IMR-90 (cell line): ENCODE measurements at places on chromosomes 5 and 9. TPM values are rescaled to one million over a fixed set of nuclear protein-coding genes. Genes with fewer than 3 reads are reported as not detected.

The ZNF367 gene
- 1.0 and 1.1 TPM in 2 replicates for polyA plus RNA-seq

The EXD3 gene
- polyA plus RNA-seq, result 7.4 and 10.2 TPM in 2 replicates

The KIF4B gene
- 0.03 TPM in 2 replicates for polyA plus RNA-seq

The MARCHF11 gene
- not detected in 2 replicates for polyA plus RNA-seq

The PSAT1 gene
- polyA plus RNA-seq, result 52.2 and 77.2 TPM in 2 replicates

The RNF208 gene
- 1.2 and 1.6 TPM in 2 replicates for polyA plus RNA-seq

The TDRD7 gene
- polyA plus RNA-seq, result 3.9 and 4.4 TPM in 2 replicates

The ORM1 gene
- polyA plus RNA-seq, result 0.30 TPM in 1 of 2 replicates, not detected in the other

GRCh38 chr9:101126556-101126955 lies 98.0 kb downstream of the PLPPR1 start:
- H3K4me1 ChIP-seq, result no peaks in the 10 kb centered on the region
- H3K4me3 ChIP-seq, result no peak overlapping the region
- DNase-seq, result no peak
- no peaks in the 10 kb centered on the region for H3K36me3 ChIP-seq
- no peak overlapping the region for H3K27ac ChIP-seq

- no peak overlapping the region for H3K27ac ChIP-seq
- DNase-seq, result peak; percentile 54
- peaks cover 17% of the 10 kb centered on the region for H3K4me1 ChIP-seq
- H3K36me3 ChIP-seq, result no peaks in the 10 kb centered on the region
- H3K27me3 ChIP-seq, result no peaks in the 10 kb centered on the region
- no peak overlapping the region for H3K4me3 ChIP-seq
Observed at GRCh38 chr9:88390371-88390990, 2.2 kb downstream of the SPIN1 start.

DNA sequence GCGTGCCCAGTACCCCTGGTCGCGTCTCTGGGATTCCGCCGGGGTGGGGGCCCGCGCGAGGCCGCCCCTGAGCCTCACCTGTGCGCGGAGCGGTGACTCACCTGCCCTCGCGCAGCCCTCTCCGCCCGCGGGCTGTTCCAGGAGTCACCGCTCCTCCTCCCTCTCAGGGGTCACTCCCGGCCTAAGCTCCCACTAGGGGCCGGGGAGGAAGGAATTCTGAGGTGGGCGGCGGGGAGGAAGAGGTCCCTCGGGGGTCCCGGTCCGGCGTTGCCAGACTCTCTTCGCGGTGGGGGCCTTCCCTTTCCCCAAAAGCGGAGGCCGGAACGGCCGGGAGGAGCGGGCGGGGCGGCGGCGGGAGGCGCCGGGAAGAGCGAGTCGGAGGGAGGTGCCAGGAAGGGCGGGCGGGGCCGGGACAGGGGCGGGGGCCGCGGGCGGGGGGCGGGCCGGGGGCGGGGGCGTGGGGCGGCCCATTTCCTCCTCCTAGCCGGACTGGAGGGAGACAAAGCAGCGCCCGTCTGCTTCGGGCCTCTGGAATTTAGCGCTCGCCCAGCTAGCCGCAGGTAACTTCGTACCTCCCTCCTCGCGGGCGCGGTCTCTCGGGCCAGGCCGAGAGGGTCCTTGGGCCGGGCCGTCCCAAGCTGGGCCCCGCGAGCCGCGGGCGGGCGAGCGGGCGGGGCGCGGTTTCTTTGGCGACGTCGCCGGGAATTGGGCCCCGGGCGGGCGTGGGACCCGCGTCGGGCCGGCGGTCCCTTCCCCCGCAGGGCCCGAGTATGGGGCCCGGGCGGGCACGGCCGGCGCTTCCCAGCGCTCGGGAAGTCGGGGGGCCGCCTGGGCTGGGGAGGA lies at the start of gene CTNNA1:
Gene CTNNA1, plus strand, starts transcription at position 475 of the 843 bp plus-strand sequence. CDS start 28,500 bp downstream, outside the sequence.
- peaks cover 13% of the 10 kb centered on the region for H3K36me3 ChIP-seq
- H3K4me1 ChIP-seq, result peaks cover 8% of the 10 kb centered on the region
- peak within 1 kb of the TSS; percentile 95 for H3K4me3 ChIP-seq
- H3K27ac ChIP-seq, result peak within 1 kb of the TSS; percentile 93
- peak; percentile 49 for DNase-seq
- H3K27me3 ChIP-seq, result no peaks in the 10 kb centered on the region

- H3K36me3 ChIP-seq, result no peaks in the 10 kb centered on the region
- DNase-seq, result no peak
- H3K4me1 ChIP-seq, result no peaks in the 10 kb centered on the region
Observed at GRCh38 chr9:93257808-93258331, 73.9 kb downstream of the WNK2 start.

GRCh38 chr9:13556656-13557055 lies 277.2 kb upstream of the MPDZ start:
- H3K4me3 ChIP-seq, result no peak overlapping the region
- H3K27ac ChIP-seq, result no peak overlapping the region
- no peaks in the 10 kb centered on the region for H3K27me3 ChIP-seq
- no peak for DNase-seq
- H3K4me1 ChIP-seq, result no peaks in the 10 kb centered on the region
- H3K36me3 ChIP-seq, result no peaks in the 10 kb centered on the region

DNA sequence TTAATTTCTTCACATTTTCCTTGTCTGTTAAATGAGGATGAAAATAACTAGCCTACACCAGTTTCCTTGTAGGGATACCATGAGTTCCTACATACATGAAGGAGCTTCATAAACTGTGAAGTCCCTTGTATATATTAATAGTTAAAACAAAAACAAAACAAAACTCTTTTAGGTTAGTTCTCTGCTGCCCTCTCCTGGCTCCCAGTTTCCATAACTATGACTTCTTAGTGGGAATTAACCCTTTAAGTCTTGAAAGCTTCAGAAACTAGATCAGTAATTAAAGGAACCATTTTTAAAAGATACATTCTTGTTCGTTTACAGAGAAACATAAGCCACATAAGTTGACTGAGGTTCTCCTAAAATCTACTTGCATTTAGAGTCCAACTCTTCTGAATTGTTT lies 500.0 kb upstream of the C9orf72 start:
- no peak overlapping the region for H3K27ac ChIP-seq
- DNase-seq, result peak; percentile 36
- H3K4me1 ChIP-seq, result no peaks in the 10 kb centered on the region
- H3K4me3 ChIP-seq, result no peak overlapping the region
- no peaks in the 10 kb centered on the region for H3K27me3 ChIP-seq

DNA sequence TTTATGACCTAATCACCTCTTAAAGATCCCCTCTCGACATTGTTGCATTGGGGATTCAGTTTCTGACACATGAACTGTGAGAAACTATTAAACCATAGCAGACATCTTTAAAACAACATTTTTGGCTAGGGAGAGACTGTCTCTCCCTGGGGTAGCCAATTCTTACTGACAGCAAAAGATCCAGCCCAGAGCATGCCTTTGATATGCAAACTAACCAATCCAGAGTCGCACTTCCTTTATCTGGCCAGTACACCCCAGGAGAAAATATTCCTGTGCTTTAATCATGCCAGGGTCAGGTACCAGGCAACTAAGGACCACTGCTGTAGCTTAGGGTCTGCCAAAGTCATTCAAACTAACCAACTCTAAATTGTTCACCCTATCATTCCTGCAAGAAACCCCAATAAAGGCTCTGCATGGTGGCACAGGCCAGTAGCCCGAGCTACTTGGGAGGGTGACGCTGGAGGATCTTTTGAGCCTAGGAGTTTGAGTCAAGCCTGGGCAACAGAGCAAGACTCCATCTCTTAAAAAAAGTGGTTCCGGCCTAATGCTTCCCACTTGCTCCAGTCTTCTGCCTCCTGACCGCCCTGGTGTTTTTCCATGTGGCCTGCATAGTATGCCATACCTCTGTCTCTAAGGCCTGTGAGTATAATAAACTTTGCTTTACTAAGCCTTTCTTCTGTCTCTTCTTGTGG lies 62.3 kb upstream of the DAPK1 start:
- no peaks in the 10 kb centered on the region; the same call in 1 of the 2 replicates for H3K27me3 ChIP-seq
- no peaks in the 10 kb centered on the region for H3K36me3 ChIP-seq
- no peaks in the 10 kb centered on the region for H3K4me1 ChIP-seq
- H3K27ac ChIP-seq, result no peak overlapping the region
- DNase-seq, result no peak
- H3K4me3 ChIP-seq, result no peak overlapping the region

DNA sequence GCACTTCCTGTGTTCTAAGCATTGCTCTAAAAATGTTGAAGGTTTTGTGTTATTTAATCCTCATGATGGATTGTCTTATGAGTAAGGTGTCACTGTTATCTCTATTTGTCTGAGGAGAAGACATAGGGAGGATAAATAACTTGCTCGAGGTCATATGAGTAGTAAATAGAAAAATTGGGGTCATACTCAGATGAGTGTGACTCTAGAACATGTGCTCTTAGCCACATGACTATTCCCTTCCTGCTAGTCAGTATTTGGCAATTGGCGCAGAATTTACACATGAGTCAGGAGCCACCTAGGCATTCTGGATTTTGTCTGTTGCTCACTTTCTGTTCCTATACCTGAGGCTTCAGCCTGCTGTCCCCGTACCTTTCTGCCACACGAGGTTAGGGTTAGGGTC lies 234.6 kb upstream of the CD180 start:
- H3K4me1 ChIP-seq, result peaks cover 4% of the 10 kb centered on the region
- H3K27me3 ChIP-seq, result no peaks in the 10 kb centered on the region
- H3K27ac ChIP-seq, result no peak overlapping the region
- H3K4me3 ChIP-seq, result no peak overlapping the region

GRCh38 chr5:34775886-34776285 lies 63.1 kb upstream of the TTC23L start:
- no peak overlapping the region for H3K27ac ChIP-seq
- H3K27me3 ChIP-seq, result no peaks in the 10 kb centered on the region
- H3K4me3 ChIP-seq, result no peak overlapping the region
- peaks cover 4% of the 10 kb centered on the region for H3K36me3 ChIP-seq
- H3K4me1 ChIP-seq, result peaks cover 8% of the 10 kb centered on the region

DNA sequence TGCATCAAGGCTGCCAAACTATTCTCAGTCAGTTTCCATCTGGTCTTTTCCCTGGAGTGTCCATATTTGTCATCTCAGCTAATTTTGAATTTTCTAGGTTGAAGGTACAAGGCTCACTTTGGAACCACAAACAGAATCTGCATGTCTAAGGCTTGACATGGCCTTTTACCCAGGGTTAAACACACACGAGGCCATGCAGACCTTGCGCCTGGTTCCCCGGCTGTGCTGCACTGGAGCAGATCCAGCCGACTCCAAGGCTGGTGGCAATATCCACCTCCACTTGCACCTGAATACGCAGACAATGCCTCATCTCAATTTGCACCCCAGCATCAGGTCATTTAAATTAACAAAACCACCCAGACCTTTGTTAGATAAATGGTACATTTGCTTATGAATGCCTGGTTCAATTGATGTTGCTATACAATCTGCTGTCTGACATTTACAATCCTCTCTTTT lies 276.2 kb downstream of the HSPA4 start:
- no peak overlapping the region for H3K27ac ChIP-seq

GRCh38 chr5:149916334-149917072 lies 28.1 kb downstream of the PDE6A start:
- H3K36me3 ChIP-seq, result no peaks in the 10 kb centered on the region
- no peak for DNase-seq
- H3K27ac ChIP-seq, result no peak overlapping the region
- peaks cover 11% of the 10 kb centered on the region for H3K27me3 ChIP-seq

DNA sequence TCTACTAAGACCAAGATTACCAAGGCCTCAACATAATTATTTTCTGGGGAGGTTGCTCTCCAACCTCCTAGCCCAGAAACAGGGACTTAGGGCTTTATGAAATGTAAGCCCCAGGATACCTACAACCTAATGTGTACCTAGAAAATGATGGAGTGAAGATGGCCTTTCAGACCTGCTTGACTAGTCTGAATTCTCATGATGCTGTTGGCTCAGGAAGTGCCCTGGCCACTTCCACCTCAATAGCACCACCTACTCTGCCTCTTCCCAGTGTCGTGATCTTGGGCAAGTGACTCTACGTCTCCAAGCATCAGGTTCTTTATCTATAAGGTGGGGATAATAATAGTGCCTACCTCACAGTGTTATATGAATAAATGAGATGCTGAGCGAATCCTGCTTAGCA lies 57.9 kb upstream of the GARNL3 start:
- peaks cover 9% of the 10 kb centered on the region; the same call in 1 of the 2 replicates for H3K27me3 ChIP-seq
- H3K4me3 ChIP-seq, result no peak overlapping the region
- peaks cover 2% of the 10 kb centered on the region; the same call in 1 of the 2 replicates for H3K4me1 ChIP-seq
- no peaks in the 10 kb centered on the region for H3K36me3 ChIP-seq

GRCh38 chr5:8598356-8598755 lies 729.4 kb downstream of the MTRR start:
- H3K27me3 ChIP-seq, result no peaks in the 10 kb centered on the region
- no peaks in the 10 kb centered on the region for H3K36me3 ChIP-seq
- no peaks in the 10 kb centered on the region; the same call in 1 of the 2 replicates for H3K4me1 ChIP-seq

DNA sequence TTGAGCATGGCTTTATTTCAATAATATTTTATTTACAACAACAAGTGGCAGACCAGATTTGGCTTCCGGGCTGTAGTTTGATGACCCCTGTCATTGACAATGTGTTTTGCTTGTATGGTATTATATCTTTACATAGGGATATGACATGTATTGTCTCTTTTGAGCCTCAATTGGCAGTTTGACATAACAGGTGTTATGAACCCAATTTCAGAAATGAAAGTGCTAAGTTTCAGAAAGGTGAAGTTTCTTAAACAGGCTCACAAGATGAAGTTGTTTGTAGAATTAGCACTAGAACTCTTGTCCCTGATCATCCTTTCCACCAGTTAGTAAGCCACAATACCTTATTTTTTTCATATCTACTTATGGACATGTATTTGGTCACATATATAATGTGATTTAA lies 303.0 kb upstream of the GRIA1 start:
- no peaks in the 10 kb centered on the region for H3K27me3 ChIP-seq
- DNase-seq, result no peak

DNA sequence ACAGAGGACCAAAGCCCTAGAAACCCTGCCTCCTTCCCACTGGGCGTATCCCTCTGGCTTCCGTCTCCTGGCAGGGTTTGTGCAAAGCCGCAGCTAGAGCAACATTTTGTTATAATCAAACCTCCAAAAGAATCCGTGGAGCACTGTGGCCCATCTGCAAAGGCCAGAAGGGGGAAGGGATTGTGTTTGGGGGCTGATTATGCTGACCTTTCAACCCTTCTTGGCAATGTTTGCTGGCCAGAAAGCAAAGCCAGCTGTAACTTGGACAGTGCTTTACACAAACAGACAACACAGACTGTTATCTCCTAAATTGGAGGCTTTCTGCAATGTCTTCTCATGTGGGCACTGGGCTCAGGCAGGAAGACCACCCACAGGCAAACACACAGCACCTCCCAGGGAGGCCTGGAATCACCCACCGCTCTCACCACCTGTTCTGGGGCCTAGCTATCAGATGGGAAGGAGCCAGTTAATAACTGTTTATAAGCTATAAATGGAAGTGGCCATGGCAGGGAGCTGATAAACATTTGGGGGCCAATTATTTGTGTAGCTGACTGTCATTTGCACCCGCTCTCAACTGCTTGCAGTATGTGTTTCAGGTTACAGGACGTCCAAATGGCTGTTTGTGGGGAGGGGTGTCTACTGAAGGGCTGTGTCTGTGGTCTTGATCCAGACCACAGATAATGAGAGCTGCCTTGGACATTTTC lies 121.6 kb upstream of the ERCC6L2 start:
- no peak overlapping the region for H3K4me3 ChIP-seq
- DNase-seq, result no peak
- H3K27ac ChIP-seq, result no peak overlapping the region
- peaks cover 4% of the 10 kb centered on the region; the same call in 1 of the 2 replicates for H3K4me1 ChIP-seq
- H3K27me3 ChIP-seq, result no peaks in the 10 kb centered on the region; the same call in 1 of the 2 replicates
- no peaks in the 10 kb centered on the region for H3K36me3 ChIP-seq
